ENCODE measurements at places on chromosomes 12 and 14. TPM values are rescaled to one million over a fixed set of nuclear protein-coding genes. Genes with fewer than 3 reads are reported as not detected.

The PAX9 gene
- not detected for total RNA-seq

The ACSM4 gene
- total RNA-seq, result not detected

The AMDHD1 gene
- total RNA-seq, result 1.1 TPM

The ALDH1L2 gene
- 5.7 TPM for total RNA-seq

The GZMH gene
- 55.0 TPM for total RNA-seq

DNA sequence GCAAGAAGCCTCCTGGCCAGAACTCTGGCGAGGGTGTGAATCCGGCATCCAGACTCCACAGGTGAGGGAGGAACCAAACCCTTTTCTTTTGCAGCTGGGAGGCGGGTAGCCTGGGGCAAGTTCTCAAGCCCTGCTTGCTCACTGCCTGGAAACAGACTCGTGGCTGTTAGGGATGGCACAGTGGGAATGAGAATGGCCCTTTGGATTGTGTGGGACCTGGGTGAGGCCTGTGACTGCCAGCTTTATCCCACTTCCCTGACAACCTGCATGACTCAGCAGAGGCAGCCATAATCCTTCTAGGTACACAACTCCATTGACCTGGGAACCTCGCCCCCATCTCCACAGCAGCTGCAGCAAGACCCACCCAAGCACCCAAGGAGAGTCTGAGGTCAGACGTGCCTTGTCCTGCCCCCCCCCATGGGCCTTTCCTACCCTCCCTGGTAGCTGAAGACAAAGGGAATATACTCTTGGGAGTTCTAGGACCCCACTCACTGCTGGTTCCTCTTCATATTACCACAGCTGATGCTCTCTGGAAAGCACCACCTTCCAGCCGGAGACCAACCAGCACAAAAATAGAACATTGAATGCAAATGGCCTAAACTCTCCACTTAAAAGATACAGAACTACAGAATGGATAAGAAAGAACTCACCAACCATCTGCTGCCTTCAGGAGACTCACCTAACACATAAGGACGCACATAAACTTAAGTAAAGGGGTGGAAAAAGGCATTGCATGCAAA is 5.1 kb upstream of the GPR33 start:
- no peak for DNase-seq

DNA sequence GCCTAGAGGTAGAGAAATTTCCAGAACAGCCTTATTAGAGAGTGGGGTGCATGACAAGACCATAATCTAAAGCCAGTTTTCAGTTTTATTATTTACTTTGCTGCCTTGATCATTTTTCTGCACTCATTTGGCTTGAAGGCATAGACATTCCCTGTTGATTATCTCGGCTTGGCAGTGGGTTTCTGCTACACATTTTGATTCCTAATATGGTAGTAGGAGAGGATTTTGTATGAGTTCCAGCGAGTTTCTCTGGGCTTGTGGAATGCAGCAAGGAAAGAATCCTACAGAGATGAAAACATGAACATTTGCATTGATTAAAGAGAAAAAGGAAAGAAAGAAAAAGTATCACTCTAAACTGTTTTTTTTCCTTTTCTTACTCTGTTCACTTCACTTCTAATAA is 281.2 kb downstream of the PAWR start:
- DNase-seq, result no peak

GRCh38 chr12:29889737-29890136 is 106.0 kb upstream of the TMTC1 start:
- peak; percentile 44 for DNase-seq

DNA sequence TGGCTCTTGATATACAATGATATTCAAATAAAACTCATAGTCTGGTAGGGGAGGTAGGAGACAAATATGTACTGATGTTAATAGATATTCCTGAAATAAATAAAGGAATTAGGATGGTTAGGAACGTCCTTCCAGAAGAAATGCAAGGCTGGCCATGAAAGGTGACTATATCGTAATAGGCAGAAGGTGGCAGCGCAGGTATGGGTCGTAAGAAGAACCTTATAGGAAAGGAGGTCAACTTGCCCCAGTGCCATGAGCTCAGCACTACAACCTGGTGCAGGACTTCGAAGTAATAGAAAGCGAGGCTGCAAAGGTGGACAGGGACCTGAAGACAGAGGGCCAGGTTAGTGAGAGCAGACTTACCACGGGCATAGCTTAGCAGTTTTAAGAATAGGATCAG is 55.3 kb upstream of the FGD4 start:
- DNase-seq, result no peak

- DNase-seq, result no peak
Observed at GRCh38 chr14:77498984-77499527, 440 bp upstream of the ISM2 start.

DNA sequence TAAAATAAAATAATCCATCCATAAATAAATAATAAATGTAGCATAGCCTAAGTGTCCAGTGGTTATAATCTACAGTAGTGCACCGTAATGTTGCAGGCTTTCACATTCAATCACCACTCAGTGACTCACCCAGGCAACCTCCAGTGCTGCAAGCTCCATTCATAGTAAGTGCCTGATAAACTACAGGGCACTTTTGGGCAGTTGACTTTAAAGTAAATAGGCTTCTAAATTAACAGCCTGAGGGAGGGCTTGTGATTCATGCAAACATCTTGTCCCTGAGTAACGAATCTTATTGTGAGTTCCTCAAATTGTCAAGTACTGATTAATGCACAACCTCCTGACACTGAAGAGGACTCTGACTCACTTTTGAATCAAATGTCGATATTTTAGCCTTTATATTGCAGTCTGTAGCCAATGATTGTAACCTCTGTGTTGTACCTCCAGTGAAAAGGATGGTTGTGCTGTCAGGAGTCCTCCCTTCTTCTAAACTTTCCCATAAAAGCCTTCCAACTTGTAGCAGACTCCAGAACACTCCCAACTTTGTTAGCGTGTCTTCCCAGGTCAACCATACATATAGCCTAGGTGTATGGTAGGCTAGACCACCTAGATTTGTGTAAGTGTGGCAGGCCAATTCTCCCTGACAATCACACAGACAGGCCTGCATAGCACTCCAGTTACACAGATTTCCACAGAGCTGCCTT is 55.0 kb upstream of the BICD1 start:
- DNase-seq, result peak; percentile 31

- no peak for DNase-seq
Observed at GRCh38 chr14:89315493-89316470, 101.3 kb downstream of the FOXN3 start.

DNA sequence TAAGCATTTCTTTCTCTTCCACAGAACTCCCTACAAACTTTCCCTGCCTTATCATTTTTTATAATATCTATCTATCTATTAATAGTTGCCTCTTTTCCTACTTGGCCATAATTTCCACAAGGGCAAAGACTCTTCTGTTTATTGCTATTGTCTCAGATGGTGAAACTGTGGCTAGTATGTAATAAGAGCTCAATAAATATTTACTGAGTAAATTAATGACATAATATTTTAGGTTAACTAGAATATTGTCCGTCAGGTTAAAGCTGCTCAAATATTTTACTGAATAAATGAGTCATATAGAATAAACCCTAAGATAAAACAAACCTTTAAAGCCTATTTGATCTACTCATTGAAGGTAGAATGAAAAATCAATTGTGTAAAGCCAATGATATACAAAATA is 240.5 kb downstream of the PPFIA2 start:
- DNase-seq, result no peak

DNA sequence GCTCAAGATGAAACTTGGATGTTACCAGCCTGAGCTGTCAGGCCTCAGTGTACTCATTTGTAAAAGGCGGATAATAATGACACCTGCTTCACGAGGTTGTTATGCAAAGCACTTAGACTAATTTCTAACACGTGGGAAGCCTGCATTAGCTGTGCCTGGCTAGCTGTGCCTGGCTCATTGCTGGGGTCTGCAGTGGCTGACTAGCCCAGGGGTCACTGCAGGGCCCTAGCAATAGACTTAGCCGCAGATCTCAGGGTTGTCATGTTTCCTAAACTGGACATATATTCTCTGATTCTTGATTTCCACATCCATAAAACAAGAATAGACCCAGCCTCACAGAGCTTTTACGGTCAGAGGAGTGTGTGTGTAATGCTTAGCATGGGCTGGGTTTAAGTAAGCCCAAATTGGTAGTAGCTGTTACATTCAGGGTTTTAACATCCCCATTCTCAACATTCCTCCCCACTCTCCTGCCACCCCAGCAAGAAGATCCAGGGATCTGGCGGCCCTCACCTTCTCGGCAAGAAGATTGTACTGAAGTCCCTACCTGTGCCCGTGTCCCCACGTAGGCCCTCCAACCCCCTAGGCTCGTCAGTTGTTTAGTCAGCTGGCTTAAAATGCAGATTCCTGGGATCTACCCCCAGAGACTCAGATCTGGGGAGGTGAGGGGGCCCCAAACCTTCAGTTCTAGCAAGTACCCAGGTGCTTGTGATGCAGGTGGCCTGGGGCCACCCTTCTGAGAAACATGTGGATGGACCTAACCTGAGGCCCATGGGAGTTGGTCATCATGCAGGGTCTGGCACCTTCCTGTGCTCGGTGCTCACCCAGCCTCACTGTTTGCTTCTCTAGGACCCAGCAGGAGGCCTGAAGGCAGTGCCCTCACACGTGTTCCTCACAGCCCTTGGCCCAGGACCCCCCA is 8.6 kb downstream of the NR4A1 start:
- no peak for DNase-seq

DNA sequence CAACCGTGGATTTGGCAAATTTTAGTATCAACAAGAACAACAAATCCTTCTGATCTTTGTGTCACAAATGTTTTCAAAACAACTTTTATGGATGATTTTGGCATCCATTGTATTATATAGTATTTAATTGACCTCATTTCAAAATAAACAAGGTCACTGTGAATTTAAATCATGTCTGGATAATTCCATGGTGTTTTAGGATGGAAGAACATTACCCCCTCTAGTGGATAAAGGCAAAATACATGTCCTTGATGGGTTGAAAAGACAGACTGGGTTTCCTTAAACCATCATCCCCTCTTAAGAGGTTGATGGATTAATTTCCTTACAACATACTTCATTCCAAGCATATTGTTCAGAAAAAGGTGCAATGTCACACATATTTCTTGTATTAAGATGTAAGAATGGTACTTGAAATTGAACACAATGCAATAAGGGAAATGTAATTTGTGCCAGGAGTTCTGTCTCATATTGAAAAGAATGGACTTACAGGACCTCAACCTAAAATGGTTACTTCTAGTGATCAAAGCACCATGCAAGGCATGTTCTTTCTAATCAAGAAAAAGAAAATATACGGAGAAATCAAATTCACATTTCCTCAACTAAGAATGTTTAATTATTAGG is 352.0 kb downstream of the BCAT1 start:
- DNase-seq, result no peak
